ENCODE measurements at places on chromosomes 1 and 21. TPM values are rescaled to one million over a fixed set of nuclear protein-coding genes. Genes with fewer than 3 reads are reported as not detected.

Gene MMEL1
- total RNA-seq = 0.93 TPM

- DNase-seq = no peak
These were observed 42.9 kb upstream of the PLA2G2C start for GRCh38 chr1:20229171-20229570.

GRCh38 chr21:45948576-45949141, 32.9 kb upstream of the COL6A1 start:
- DNase-seq = no peak

GRCh38 chr1:6001992-6002576, 9.9 kb upstream of the NPHP4 start:
- no peak for DNase-seq

GRCh38 chr1:12521096-12521495, 96.9 kb downstream of the DHRS3 start:
- no peak for DNase-seq

DNA sequence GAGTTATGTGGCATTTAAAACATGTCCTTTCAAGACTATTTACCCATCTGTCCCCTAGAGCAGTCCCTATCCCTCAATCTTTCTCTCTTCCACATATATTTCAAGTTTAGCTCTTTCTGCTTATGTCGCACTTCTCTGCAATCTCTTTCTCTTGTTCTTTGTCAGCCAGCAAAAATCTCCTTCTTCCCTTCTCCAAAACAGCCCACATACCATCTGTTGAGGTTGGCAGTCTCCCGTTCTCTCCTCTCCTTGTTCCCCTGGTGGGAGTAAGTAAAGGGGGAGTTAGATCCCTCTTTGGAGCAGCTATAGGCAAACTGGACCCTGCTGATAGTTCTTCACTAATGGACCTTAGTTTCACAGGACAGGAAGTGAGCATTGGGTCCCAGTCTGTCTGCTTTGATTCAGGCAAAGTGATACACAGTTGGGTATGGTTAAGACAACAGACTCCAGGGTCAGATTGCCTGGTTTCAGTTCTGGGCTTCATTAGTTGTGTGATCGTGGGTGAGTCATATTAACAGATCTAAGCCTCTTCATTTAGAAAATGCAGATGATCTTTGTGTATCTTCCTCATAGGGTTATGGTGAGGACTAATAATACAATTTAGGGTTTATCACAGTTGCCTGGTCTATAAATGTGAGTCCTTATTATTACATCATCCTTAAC, 19.7 kb downstream of the BRINP2 start:
- DNase-seq = no peak
